ENCODE measurements at places on chromosomes 7 and 10. TPM values are rescaled to one million over a fixed set of nuclear protein-coding genes. Genes with fewer than 3 reads are reported as not detected.

The RGS10 gene
- total RNA-seq, result 67.0 TPM

The KLHDC10 gene
- total RNA-seq, result 26.0 TPM

The HTR7 gene
- 1.1 TPM for total RNA-seq

The UPK3B gene
- total RNA-seq, result not detected

The EPHA1 gene
- total RNA-seq, result 0.33 TPM

The AIMP2 gene
- total RNA-seq, result 47.4 TPM

The ASB4 gene
- total RNA-seq, result not detected

The VWA2 gene
- not detected for total RNA-seq

The NXPH1 gene
- total RNA-seq, result not detected

The IGF2BP3 gene
- total RNA-seq, result 3.5 TPM

The TAC1 gene
- 0.33 TPM for total RNA-seq

The CDH23 gene
- 0.12 TPM for total RNA-seq

The HMX3 gene
- not detected for total RNA-seq

The ARHGEF5 gene
- 1.3 TPM for total RNA-seq

The BTBD16 gene
- total RNA-seq, result not detected

The EBLN1 gene
- total RNA-seq, result not detected

The MINDY4 gene
- total RNA-seq, result 6.7 TPM

The RBP3 gene
- total RNA-seq, result not detected

The CTBP2 gene
- total RNA-seq, result 84.7 TPM

The BICC1 gene
- 23.6 TPM for total RNA-seq

The ATP6V0A4 gene
- total RNA-seq, result under 0.01 TPM

The LRRC17 gene
- total RNA-seq, result 37.5 TPM

The PGAM2 gene
- 0.33 TPM for total RNA-seq

The SHTN1 gene
- 1.8 TPM for total RNA-seq

The SYCE1 gene
- total RNA-seq, result not detected

The MMD2 gene
- total RNA-seq, result not detected

The KCNH2 gene
- total RNA-seq, result 4.4 TPM

The NPFFR1 gene
- total RNA-seq, result not detected

The LLCFC1 gene
- total RNA-seq, result not detected

The PCGF5 gene
- 32.5 TPM for total RNA-seq

The SPDYE6 gene
- not detected for total RNA-seq

The TAS2R5 gene
- 1.00 TPM for total RNA-seq

The PAX4 gene
- total RNA-seq, result not detected

The CFAP58 gene
- 1.00 TPM for total RNA-seq

The AKR1C4 gene
- total RNA-seq, result not detected

The NPY gene
- not detected for total RNA-seq

The RNF32 gene
- total RNA-seq, result 1.2 TPM

The SPDYE2B gene
- not detected for total RNA-seq

The CDC14C gene
- not detected for total RNA-seq

The SLC26A4 gene
- 0.44 TPM for total RNA-seq

The KAZALD1 gene
- total RNA-seq, result 6.2 TPM

The SLC13A4 gene
- under 0.01 TPM for total RNA-seq

The TMEM176B gene
- not detected for total RNA-seq

The PNLIPRP3 gene
- total RNA-seq, result 0.12 TPM
